ENCODE measurements at places on chromosomes 3 and 15. TPM values are rescaled to one million over a fixed set of nuclear protein-coding genes. Genes with fewer than 3 reads are reported as not detected.
A peak's percentile ranks its signal among the peaks of the same experiment; 100 is the strongest.

The WDR49 gene
- total RNA-seq: 1.4 TPM

The CRYBG3 gene
- 3.3 TPM for total RNA-seq

The SLC27A2 gene
- total RNA-seq: 0.16 TPM

The HGD gene
- 3.8 TPM for total RNA-seq

The CKMT1B gene
- total RNA-seq: not detected

The VGLL3 gene
- not detected for total RNA-seq

The TLR9 gene
- 2.8 TPM for total RNA-seq

The TMEM212 gene
- not detected for total RNA-seq

The FAM43A gene
- total RNA-seq: 3.5 TPM

The BTLA gene
- 18.2 TPM for total RNA-seq

The CEMIP gene
- not detected for total RNA-seq

The SEMA5B gene
- total RNA-seq: 0.16 TPM

The ZCWPW2 gene
- total RNA-seq: 0.62 TPM

The GRAMD2A gene
- not detected for total RNA-seq

- DNase-seq: no peak
Measured at GRCh38 chr3:180320631-180321030, 281.3 kb upstream of the TTC14 start.

DNA sequence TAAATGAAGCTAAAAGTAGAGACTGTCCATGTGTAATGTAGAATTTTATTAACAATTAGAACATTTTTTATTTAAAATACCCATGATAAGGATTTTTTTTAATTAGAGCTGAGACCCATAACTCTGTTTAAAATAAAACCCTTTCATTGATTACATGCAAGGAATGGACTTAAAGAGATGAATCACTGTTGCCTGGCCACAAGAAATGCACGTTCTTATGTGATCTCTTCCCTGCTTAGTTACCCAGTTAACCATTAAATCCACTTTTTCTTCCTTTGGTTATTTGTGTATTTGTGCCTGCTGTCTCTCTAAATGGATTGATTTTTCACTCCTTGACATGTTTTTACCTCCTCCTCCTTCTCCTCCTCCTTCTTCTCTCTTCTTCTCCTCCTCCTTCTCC lies 83.3 kb upstream of the SLITRK3 start:
- DNase-seq: no peak

- DNase-seq: no peak
Measured at GRCh38 chr3:186251948-186252619, 110.0 kb downstream of the DGKG start.

DNA sequence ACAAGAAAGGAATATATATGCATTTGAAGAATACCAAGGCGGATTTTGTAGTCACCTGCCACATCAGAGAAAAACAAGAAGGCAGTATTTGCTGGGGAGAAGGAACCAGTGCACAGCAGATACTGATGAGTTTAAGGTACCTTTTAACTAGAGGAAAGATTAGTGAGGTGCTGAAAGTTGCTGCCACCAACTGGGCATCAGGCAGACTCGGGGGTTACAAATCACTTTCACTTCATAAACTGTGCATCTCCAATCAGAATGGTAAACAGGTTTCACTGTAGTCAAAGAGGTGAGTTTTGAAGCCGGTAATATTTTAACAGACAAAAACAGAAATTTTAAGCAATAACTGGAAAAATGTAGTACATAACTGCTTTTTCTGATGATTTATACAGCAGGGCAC lies 4.1 kb downstream of the FBN1 start:
- DNase-seq: no peak

DNA sequence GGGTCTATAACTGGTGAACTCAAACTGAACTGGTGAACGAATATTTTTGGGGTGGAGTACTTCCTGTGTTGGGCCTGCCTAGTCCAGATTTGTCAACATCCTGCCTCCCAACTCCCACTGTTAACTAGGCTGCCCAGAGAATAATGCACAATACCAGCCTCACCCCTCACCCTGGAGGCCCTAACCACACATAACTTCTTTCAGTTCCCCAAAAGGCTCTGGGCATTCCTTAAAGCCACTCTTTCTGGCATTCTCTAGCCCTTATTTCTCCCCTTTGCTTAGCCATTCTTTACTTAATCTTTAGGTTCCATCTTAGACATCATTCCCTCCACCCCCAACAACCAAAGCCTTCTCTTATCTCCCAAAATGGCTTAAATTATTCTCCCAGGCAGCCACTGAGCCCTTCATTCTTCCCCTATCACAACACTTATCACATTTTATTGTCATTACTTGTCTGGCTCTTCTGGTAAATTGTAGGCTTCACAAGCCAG lies 9.1 kb upstream of the SEC11A start:
- DNase-seq: no peak

GRCh38 chr3:173778251-173778650 lies 380.7 kb downstream of the NLGN1 start:
- DNase-seq: no peak

- no peak for DNase-seq
Measured at GRCh38 chr15:77608774-77609173, 23.9 kb downstream of the LINGO1 start.

GRCh38 chr15:79853492-79854328 lies 43.1 kb downstream of the MTHFS start:
- DNase-seq: peak; percentile 43

DNA sequence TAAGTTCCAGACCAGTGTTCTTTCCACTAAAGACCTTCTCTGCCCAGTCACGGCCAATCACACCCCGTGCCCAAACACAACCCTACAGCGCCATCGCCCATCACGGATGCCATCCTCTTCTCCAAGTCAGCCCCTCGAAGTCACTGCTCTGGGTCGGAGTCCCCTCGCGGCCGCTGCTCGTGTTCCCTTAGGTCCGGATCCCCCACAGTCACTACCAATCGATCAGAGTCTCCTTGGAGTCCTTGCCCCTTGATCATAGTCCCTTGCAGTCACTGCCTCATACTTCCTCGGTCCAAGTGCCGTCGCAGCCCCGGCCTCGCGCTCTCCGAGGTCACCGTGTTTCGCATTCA lies 461 bp downstream of the PCYT1A start:
- DNase-seq: no peak

DNA sequence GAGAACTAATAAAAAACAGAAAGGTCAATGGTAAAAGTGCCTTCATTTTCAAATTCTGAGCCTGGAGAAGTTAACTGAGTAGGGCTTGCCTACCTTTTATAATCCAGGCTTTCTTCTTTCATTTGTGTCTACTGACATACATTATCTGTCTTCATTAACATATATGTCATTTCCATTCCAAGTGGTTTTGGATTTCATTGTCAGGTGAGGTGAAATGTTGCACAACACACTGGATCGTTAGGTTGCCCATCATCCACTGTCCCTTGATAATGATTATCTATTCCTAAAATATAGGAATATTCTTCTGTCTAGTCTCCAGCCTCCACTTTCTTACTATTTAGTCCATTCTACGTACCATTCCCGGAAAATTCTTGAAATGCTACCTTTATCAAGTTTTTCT lies 55.0 kb upstream of the CP start:
- DNase-seq: no peak

GRCh38 chr15:70101459-70102113 lies 3.9 kb upstream of the TLE3 start:
- DNase-seq: no peak

GRCh38 chr3:69182588-69183316 lies 60.4 kb upstream of the LMOD3 start:
- no peak for DNase-seq

DNA sequence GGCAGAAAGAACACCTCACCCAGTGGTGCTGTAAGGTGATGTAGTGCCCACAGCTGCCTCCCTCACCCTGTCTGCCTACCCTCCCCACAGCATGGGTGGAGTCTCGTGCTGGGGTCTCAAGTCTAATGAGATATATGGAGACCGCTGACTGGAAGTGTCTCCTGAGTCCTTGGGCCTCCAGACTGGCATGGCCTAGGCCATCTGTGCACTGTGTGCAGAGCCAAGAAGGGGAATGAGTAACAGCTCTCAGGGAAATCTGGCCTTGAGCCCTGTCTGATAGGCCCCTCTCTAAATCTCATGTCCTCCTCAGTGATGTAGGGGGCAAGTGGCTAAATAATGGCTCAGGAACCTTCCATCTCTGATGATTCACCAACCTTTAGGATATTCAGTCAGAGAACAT lies 277.4 kb downstream of the PLCL2 start:
- DNase-seq: no peak

- no peak for DNase-seq
Measured at GRCh38 chr15:85099195-85099803, 117.6 kb downstream of the PDE8A start.

DNA sequence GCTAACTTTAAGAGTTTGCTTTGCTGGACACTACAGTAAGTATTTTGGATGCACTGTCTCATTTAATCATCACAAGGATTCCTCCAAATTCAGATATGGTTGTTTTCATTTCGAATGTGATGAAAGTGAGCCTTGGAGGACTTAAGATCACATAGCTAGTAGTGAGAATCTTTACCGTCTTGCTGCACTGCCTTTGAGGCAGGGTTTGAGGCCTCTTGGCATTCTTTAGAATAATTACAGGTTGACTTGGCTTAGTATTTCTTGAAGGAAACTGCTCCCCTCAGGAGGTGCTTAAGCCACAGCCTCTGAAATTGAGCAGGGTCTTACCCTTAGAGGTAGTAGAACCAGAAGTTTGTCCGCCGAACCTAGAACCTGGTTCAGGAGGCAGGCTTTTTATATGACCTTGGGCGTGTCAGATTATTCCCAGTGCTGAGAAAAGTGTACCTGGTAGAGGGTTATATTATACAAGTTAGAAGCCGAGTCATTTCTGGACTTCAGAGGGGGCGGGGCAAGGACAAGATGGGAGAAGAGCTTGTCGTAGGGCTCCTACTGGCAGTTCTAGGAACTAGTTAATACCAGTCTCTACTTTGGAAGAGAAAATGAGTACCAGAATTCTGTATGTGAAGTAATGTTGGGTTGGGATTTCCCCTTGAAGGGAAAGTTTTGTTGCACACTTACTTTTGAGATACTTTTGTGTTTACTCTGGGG lies 1.1 kb downstream of the TFG start:
- DNase-seq: peak; percentile 7

- DNase-seq: no peak
Measured at GRCh38 chr3:191982481-191982880, 521.5 kb downstream of the PYDC2 start.

DNA sequence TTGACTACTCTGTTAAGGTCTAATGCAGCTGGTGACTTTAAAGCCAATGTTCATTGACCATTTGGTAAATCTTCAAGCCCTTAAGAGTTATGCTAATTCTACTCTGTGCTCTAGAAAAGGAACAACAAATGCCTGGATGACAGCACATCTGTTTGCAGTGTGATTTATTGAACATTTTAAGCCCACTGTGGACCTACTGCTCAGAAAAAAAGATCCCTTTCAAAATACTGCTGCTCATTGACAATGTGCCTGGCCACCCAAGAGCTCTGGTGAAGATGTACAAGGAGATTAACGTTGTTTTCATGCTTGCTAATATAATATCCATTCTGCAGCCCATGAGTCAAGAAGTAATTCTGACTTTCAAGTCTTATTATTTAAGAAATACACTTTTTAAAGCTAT lies 110.8 kb downstream of the TBC1D5 start:
- no peak for DNase-seq

DNA sequence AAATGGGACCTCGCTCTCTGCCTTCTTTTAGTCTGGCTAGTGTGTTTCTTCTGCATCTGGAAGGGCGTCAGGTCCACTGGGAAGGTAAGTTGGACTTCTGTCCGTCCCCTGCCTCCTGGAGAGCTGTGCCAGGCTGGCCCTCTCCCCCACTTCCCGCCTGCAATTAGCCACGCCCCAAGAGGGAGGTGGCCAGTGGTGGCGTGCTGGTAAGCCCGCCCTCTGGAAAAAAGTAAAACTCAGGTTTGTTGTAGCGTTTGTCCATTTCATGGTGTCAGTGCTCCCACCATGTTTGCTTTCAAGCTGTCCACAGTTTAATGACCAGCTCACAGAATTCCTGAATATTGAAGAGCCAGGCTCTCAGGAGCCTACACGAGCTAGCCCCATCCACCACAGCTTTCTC lies 55.6 kb downstream of the SLC6A6 start:
- no peak for DNase-seq

DNA sequence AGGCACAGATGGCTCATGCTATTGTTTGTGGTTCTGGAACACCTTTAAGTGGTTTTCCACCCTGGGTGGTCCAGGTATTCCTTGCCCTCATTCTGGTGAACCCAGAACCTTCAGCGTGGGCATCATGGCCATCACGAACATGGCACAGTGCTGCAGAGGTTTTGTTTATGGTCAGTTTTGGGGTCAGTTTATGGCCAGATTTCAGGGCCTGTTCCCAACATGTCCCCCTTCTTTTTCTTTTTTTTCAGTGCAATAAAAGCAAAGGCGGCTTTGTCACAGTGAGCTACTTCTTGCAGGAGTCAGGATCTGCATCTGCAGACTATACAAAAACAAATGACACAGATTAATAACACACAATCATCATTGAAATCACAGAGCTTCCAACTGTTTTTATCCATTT lies 1085.0 kb upstream of the ALCAM start:
- DNase-seq: no peak

GRCh38 chr15:58474741-58475323 lies 43.0 kb downstream of the LIPC start:
- DNase-seq: no peak

- no peak for DNase-seq
Measured at GRCh38 chr3:100782348-100782747, 73.1 kb downstream of the TFG start.

DNA sequence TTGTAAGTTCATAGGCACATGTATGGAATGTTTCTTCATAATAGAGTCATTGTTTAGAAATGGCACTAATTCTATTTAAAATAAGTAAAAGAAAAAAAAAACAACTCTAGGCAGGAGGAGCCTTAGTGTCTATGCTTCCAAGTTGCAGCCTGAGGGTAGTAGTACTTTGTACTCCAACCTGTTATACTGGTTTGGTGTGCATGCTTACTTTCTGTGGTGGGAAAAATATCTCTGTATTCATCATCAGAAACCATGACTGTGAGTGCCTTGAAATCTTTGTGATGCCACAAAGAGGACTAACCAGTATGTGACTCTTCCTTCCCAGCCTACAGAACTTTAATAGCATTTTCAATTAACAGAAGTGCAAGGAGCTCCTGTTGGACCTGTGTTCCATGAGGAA lies 4.4 kb downstream of the NAALADL2 start:
- DNase-seq: no peak

DNA sequence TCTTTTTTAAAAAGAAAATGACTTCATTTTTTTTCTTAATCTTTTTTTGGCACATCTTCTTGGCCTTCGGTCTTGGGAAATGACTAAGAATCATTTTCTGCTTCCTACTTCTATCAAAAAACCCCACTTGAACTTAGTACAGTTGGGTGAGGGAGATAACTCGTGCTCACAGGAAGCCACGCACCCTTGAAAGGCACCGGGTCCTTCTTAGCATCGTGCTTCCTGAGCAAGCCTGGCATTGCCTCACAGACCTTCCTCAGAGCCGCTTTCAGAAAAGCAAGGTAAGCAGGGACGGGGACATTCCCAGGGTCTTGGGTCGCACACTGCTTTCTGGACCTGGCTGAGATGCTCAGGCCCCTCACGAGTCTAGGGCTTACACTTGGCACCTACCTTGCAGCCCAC lies at the start of gene CCR4:
Gene CCR4 (plus strand): TSS at position 235 of the 402 bp plus-strand sequence. CDS start 1,779 bp downstream, outside the sequence.
- DNase-seq: no peak

GRCh38 chr3:188754267-188754666 lies 417.5 kb upstream of the TPRG1 start:
- DNase-seq: no peak

GRCh38 chr3:9009976-9010545 lies 46.8 kb upstream of the RAD18 start:
- DNase-seq: no peak
